ENCODE measurements at places on chromosomes 6 and 20.

DNA sequence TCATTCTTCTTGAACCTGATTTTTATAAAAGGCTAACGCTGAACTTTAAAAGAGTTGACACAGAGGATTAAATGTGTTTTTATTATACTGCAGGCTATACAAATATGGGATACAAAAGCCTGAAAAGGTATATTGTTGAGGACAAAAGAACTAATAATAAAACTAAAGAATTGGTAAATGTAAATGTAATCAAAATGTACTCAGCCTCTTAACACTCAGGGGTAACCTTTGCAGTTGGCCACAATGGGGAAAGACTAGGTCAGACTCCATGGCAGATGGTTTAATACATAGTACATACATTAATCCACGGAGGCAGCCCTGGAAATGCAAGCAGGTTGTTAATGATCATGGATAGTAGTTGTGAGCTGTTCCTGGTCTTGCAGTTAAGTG lies 57.5 kb downstream of the SOBP start:
- no peak for DNase-seq

- DNase-seq: no peak
Measured at GRCh38 chr6:1124885-1125284, 187.0 kb upstream of the FOXQ1 start.

- DNase-seq: no peak
Measured at GRCh38 chr6:21489826-21490225, 103.7 kb upstream of the SOX4 start.

DNA sequence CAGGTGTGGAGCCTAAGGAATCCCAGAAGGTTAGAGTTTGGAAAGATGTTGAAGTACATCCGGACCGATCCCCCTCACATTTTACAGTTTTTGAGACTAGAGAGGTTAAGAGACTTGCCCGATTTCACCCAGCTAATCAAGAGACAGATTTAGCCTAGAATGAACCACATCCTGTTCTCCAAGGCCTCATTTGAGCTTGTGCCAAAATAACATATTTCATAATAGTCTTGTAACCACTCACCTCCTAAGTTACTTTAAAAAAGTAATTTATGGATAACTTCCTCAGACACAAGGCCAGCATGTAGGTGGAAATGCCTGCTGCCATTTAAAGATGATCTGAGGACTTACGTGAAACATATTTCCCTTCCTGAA lies 39.8 kb upstream of the ARHGAP18 start:
- no peak for DNase-seq

DNA sequence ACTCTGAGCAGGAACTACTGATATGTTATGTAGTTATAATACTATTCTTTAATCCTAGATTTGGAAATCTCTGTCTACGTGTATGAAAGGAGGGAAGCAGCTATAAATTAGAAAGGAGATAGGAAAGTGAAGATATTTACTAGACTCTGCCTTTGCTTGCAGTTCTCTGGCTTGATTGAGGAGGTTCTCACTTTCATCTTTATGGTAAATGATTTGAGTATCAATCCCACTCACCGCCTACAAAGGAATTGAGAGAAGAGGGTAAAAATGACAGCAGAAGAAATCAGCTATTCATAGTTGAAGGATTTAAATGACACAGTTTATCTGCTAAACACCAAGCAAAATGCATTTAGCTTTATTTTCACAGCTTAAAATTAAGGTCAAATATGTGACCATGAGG lies 67.3 kb downstream of the FAM229B start:
- DNase-seq: no peak

GRCh38 chr6:158548418-158549161 lies 11.3 kb upstream of the TMEM181 start:
- no peak for DNase-seq

GRCh38 chr20:40763646-40764295 lies 74.7 kb upstream of the MAFB start:
- no peak for DNase-seq

DNA sequence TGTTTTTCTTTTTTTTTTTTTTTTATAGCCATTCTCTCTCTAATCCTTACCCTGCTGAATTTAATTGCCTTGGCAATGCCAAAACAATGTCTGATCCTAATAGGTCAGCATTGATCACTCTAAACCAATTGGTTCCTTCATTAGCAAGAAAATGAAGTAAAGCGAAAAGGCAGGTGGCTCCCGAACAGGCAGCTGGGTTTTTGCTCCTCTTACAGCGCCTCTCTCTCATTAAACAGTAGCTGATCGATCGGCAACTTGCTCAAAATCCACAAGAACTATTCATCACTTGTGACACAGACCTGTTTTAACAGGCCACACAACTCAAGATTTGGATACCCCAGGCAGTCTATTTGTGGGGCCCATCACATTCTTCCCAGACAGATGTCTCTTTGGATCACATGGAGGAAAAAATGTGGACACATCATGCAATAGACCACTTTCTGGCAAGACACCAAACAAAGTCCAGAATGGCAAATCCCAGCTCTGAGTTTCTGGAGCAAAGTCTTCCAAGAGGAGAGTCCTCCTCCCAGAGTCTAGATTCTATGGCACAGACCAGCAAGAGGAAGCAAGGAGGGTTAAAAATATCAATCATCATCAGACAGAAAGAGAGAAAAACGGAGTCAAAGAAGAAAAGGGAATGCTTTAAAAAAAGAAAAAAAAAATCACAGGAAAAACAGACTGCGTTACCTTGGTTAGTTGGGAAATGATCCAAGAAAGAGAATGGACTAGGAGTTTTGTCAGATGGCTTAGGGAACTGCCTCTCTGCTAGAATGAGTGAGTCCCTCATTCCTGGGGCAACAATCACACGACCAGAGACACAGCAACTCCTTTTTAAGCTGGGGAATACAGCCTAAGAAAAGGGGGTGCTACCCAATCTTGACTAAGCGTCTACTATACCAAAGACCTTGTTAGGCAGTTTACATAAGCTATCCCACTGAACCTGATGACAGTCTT lies 247.8 kb downstream of the BTBD9 start:
- no peak for DNase-seq

DNA sequence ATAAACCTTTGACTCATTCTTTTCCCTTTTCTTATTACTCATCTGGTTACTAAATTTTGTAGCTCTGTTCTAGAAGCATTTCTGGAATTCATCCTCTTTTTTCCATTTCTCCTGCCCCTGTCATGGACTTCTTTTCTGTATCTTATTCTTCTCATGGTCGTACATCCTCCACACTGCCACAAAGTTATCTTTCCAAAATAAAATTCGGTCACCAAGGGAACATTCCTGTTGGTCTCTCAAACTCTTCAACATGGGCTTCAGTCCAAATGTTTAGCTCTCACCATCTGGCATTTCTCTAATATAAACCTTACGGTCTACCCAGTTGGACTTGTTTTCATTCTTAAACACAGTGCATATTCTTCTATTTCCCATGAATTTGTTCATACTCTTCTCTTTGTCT lies 428.8 kb upstream of the ID4 start:
- DNase-seq: no peak
